Activated naive CD8-positive, alpha-beta T cell treated with anti-CD3 and anti-CD28 coated beads, Interleukin-2, amount 10 ng/mL, durations not matched to agents 7 days and 5 days (primary cell): ENCODE measurements at places on chromosomes 4 and X. TPM values are rescaled to one million over a fixed set of nuclear protein-coding genes. Genes with fewer than 3 reads are reported as not detected.

The FGF13 gene
- not detected for total RNA-seq

The NR3C2 gene
- 24.4 TPM for total RNA-seq

DNA sequence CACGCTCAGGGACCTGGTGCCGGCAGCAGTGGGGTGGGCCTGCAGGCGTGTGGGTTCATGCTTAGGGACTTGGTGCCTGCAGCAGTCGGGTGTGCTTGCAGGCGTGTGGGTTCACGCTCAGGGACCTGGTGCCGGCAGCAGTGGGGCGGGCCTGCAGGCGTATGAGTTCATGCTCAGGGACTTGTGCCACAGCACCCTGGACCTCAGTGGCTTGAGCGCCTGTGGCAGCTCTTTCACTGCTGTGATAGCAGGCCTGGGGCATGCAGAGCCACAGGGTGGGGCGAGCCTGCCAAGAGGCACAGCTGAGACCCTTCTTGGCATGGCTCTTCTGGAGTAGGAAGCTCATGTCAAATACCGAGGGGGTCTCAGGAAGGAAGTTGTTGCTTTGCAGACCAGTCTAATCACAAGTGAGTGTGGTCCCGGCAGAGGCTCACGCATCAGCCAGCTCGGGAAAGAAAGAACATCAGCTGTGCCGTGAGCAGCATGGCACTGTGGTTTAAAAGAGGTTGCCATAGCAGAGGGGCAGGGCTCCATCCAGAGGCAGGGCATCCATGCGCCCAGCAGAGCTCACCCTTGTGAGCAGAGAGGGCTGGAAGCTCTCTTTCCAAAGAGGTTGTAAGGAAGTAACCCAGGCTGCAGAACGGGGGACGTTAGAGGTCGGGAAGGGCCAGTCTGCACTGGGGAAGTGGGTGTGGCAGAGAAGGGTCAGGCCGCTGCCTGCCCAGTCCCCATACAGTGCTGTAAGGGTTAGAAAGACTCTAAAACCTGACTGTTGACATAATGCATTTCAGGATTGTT is 21.1 kb downstream of the PIGG start:
- peaks cover 56% of the 10 kb centered on the region for H3K36me3 ChIP-seq
- H3K27me3 ChIP-seq = no peaks in the 10 kb centered on the region
- DNase-seq = no peak
- H3K4me1 ChIP-seq = peaks cover 1% of the 10 kb centered on the region
- peak overlapping the region; percentile 62 for H3K27ac ChIP-seq

GRCh38 chr4:39335566-39335965 is 30.6 kb downstream of the RFC1 start:
- H3K4me3 ChIP-seq = no peak overlapping the region
- no peak overlapping the region for H3K27ac ChIP-seq
- peaks cover 7% of the 10 kb centered on the region for H3K4me1 ChIP-seq

The ZDHHC15 gene
- 0.06 TPM for total RNA-seq

DNA sequence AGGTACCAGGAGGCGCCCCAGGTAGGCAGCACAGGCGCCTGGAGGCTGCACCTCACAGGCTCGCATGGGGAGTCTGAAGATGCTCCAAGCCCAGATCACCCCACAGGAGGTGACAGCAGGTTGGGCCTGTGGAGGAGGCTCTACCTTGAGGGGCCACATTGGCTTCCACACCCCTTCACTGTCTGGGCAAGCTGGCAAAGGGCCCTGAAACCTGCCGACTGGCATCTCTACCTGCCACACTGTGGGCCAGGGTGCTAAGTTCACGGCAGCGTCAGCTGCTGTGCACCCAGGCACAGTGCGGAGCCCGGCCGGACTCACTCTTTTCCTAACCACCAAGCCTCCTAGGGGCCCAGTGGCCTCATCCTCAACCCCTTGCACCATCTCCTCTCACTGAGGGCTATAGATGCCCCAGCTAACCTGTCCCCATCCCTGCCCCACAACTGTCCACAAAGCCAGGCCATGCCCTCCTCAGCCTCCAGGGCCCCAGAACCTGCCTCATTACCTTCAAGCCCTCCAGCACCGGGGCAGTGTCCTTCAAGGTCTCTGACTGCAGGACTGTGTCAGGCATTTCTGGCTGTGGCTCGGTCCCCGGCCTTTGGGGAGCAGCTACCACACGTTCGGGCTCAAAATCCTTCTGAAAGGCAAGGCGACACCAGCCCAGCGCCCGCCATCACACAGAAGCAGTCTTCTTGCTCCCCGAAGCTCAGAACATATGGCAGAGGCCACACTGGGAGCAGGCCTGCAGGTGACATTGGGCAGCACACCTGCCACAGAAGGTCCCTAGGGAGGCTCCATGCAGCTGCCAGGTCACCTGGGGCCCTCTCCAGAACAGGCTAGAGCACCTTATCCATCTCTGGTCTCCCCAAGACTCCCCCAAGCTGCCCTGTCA is 28.8 kb downstream of the FGFR3 start:
- H3K27me3 ChIP-seq = no peaks in the 10 kb centered on the region
- no peak overlapping the region for H3K27ac ChIP-seq
- H3K4me3 ChIP-seq = no peak overlapping the region
- H3K4me1 ChIP-seq = no peaks in the 10 kb centered on the region
- H3K36me3 ChIP-seq = peaks cover 11% of the 10 kb centered on the region

- DNase-seq = no peak
- no peaks in the 10 kb centered on the region for H3K4me1 ChIP-seq
- peak overlapping the region; percentile 37 for H3K4me3 ChIP-seq
- peaks cover 28% of the 10 kb centered on the region for H3K27me3 ChIP-seq
Measured at GRCh38 chr4:89640620-89641366, 196.2 kb downstream of the SNCA start.

DNA sequence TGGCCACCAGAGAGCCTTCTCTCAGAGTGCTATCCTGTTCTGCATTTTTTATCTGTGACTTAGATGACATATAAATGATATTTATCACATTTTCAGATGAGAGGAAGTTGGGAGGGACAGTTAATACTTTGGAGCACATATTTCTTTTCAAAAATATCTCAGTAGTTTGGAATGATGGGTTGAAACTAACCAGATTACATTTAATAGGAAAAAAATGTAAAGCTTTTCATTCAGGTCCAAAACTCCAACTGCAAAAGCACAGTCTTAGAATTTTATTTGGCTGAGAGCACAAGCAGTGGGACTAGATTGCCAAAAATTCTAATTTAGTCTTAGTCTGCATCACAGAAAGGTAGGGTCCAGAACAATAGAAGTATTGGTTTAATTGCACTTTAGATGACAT is 248.2 kb upstream of the TEX13A start:
- H3K4me1 ChIP-seq = no peaks in the 10 kb centered on the region
- H3K27me3 ChIP-seq = no peaks in the 10 kb centered on the region
- H3K4me3 ChIP-seq = no peak overlapping the region
- no peak overlapping the region for H3K27ac ChIP-seq

DNA sequence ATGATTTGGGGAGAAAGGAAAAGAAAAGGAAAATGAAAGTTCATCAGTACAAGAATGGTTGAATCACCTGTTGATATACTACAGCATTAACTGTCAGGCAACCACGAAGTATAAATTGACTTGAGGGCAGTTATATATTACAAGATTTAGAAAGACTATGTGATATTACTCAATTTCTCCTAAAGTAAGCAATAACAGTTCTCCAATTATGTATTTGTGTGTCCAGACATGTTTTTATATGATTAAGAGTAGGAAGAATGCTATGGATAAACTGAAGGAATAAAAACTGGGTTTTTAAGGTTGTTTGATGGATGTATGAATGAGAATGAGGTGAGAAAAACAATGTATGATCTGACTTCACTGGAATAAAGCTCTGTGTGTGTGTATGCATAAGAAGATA is 2234.4 kb downstream of the ARAP2 start:
- H3K4me3 ChIP-seq = no peak overlapping the region
- H3K27me3 ChIP-seq = no peaks in the 10 kb centered on the region
- no peak for DNase-seq
- H3K4me1 ChIP-seq = no peaks in the 10 kb centered on the region
- no peaks in the 10 kb centered on the region for H3K36me3 ChIP-seq

The PSAPL1 gene
- total RNA-seq = not detected

GRCh38 chrX:18574591-18574990 is 97.3 kb downstream of the RS1 start:
- H3K27me3 ChIP-seq = no peaks in the 10 kb centered on the region
- H3K4me1 ChIP-seq = no peaks in the 10 kb centered on the region
- no peaks in the 10 kb centered on the region for H3K36me3 ChIP-seq

- H3K27ac ChIP-seq = no peak overlapping the region
- peaks cover 3% of the 10 kb centered on the region for H3K27me3 ChIP-seq
- no peaks in the 10 kb centered on the region for H3K36me3 ChIP-seq
Measured at GRCh38 chr4:123856689-123857545, 460.3 kb downstream of the SPRY1 start.

The CYLC1 gene
- not detected for total RNA-seq

DNA sequence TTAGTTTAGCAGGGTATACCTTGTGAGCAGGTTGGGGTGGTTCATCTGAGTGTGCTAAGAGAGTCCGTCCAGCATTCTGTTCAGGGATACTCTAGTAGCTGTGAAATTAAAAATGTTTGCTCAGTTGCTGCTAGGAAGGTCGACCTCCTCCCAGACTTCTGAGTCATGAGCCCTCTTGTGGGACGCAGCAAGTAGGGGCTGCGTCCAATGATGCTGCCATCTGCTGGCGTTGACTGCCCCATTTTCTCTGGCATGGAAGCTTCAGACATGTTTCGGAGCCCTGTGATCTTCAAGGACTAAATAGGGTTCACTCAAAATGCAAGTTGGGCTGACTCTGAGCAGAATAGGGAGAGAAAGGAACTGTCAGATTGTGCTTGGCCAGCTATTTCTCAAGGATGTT is 201.0 kb upstream of the ARSJ start:
- H3K36me3 ChIP-seq = no peaks in the 10 kb centered on the region
- H3K4me3 ChIP-seq = no peak overlapping the region
- DNase-seq = no peak
- H3K4me1 ChIP-seq = no peaks in the 10 kb centered on the region

The CT45A2 gene
- total RNA-seq = not detected

GRCh38 chr4:120830204-120830603 is 92.3 kb downstream of the PRDM5 start:
- H3K27me3 ChIP-seq = no peaks in the 10 kb centered on the region
- DNase-seq = no peak
- H3K27ac ChIP-seq = no peak overlapping the region
- no peaks in the 10 kb centered on the region for H3K4me1 ChIP-seq
- no peaks in the 10 kb centered on the region for H3K36me3 ChIP-seq

DNA sequence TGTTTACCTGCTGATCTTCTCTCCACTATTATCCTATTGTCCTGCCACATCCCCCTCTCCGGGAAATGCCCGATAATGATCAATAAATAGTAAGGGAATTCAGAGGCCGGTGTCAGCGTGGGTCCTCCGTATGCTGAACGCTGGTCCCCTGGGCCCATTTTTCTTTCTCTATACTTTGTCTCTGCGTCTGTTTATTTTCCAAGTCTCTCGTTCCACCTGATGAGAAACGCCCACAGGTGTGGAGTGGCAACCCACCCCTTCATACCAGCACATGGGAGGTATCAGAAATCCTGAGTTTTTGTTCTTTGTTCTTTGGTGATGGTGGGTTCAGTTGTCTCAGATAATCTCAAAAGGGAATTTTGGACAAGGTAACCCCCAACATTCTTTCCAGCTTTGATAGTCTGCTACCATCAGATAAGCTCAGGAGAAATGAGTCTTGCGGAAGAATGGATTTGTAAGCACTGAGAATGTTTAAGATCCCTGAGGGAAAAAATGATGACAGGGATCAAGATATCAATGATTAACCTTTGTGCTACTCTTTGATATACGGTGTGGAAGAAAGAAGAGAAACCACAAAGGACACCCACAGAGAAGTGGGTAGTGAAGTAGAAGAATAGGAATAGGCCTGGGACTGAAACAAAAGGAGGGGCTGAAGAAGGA is 117.9 kb downstream of the CEP44 start:
- H3K36me3 ChIP-seq = no peaks in the 10 kb centered on the region
- no peaks in the 10 kb centered on the region for H3K27me3 ChIP-seq
- H3K4me1 ChIP-seq = no peaks in the 10 kb centered on the region
- no peak for DNase-seq
- no peak overlapping the region for H3K4me3 ChIP-seq
- H3K27ac ChIP-seq = no peak overlapping the region

GRCh38 chrX:83934220-83934619 is 73.3 kb downstream of the CYLC1 start:
- no peak overlapping the region for H3K27ac ChIP-seq
- no peak overlapping the region for H3K4me3 ChIP-seq
- no peaks in the 10 kb centered on the region for H3K4me1 ChIP-seq
- H3K27me3 ChIP-seq = no peaks in the 10 kb centered on the region

- H3K4me1 ChIP-seq = peaks cover 1% of the 10 kb centered on the region
- peaks cover 25% of the 10 kb centered on the region for H3K36me3 ChIP-seq
- H3K4me3 ChIP-seq = no peak overlapping the region
- DNase-seq = no peak
Measured at GRCh38 chr4:7058792-7059191, 9.1 kb downstream of the GRPEL1 start.

The HMX1 gene
- not detected for total RNA-seq

- no peaks in the 10 kb centered on the region for H3K27me3 ChIP-seq
- H3K4me3 ChIP-seq = no peak overlapping the region
- no peak overlapping the region for H3K27ac ChIP-seq
- no peaks in the 10 kb centered on the region for H3K36me3 ChIP-seq
- H3K4me1 ChIP-seq = no peaks in the 10 kb centered on the region
Measured at GRCh38 chr4:81120055-81120454, 89.5 kb downstream of the BMP3 start.

DNA sequence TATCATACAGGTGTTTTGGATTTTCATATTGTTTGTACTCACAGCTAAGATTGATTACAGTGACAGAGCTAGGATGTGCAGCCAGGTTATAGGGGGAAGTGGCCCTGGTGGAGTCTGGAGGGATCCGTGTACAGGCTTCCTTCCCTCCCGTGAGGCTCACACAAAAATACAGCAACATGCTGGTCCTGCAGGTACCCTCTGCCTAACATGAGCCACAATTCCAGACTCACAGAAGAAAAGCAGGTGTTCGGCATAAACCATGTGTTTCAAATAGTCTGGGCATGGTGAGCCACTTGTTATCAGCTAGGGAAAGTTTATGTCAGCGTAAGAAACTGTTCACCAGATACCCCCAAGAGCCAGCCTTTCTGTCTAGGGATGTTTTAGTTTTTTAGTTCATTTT is 82.9 kb downstream of the HTT start:
- peaks cover 44% of the 10 kb centered on the region for H3K36me3 ChIP-seq
- DNase-seq = no peak
- no peaks in the 10 kb centered on the region for H3K4me1 ChIP-seq
- H3K27me3 ChIP-seq = no peaks in the 10 kb centered on the region
- no peak overlapping the region for H3K27ac ChIP-seq

GRCh38 chr4:3519468-3520264 is 12.6 kb downstream of the LRPAP1 start:
- H3K4me1 ChIP-seq = peaks cover 1% of the 10 kb centered on the region
- H3K27ac ChIP-seq = no peak overlapping the region
- peaks cover 8% of the 10 kb centered on the region for H3K36me3 ChIP-seq
- no peaks in the 10 kb centered on the region for H3K27me3 ChIP-seq
- H3K4me3 ChIP-seq = no peak overlapping the region
- peak; percentile 22 for DNase-seq

GRCh38 chr4:68249434-68249833 is 3.9 kb upstream of the TMPRSS11B start:
- H3K4me3 ChIP-seq = no peak overlapping the region
- no peak for DNase-seq
- H3K27me3 ChIP-seq = no peaks in the 10 kb centered on the region
- H3K36me3 ChIP-seq = peaks cover 1% of the 10 kb centered on the region
- no peak overlapping the region for H3K27ac ChIP-seq
- H3K4me1 ChIP-seq = peaks cover 2% of the 10 kb centered on the region
